GM04504 (cell line): ENCODE measurements at places on chromosomes 7 and 10.

GRCh38 chr7:24965831-24966708 is 13.9 kb downstream of the OSBPL3 start:
- DNase-seq = no peak

GRCh38 chr7:4009211-4010060 is 672.7 kb upstream of the FOXK1 start:
- DNase-seq = no peak

- DNase-seq = no peak
Measured at GRCh38 chr7:150458235-150458634, 7.8 kb downstream of the GIMAP8 start.

- DNase-seq = no peak
Measured at GRCh38 chr7:73870041-73870492, 9.1 kb downstream of the TMEM270 start.

DNA sequence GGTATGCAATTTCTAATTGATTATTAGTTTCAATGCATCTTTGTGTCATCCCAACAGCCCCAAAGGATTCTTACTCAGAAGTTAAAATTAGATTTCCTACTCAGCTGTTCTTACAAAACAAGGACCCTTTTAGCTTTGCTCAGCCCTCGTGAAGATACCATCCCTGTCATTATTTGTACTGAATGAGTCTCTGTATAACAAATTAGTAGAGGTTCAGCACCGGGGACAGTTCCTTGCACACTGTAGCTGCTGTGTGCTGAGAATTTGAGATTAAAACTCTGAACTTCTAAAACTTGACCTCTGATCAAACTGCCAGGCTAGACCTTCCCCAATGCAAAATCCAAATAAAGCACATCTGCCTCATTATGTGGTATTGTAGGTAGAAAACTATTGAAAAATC is 299.1 kb downstream of the LHFPL3 start:
- DNase-seq = peak; percentile 2

GRCh38 chr7:137633133-137633532 is 213.6 kb downstream of the DGKI start:
- no peak for DNase-seq

- no peak for DNase-seq
Measured at GRCh38 chr10:58322072-58322834, 12.6 kb upstream of the UBE2D1 start.

GRCh38 chr7:22802426-22802825 is 20.2 kb downstream of the TOMM7 start:
- DNase-seq = no peak

GRCh38 chr7:22858640-22859561 is 36.3 kb upstream of the TOMM7 start:
- DNase-seq = peak; percentile 97

- no peak for DNase-seq
Measured at GRCh38 chr10:33263453-33263852, 71.0 kb downstream of the NRP1 start.
